Activated naive CD4-positive, alpha-beta T cell treated with anti-CD3 and anti-CD28 coated beads, Interleukin-2, amount 50 U/mL, for 16 hours (primary cell): ENCODE measurements at places on chromosomes 16 and 17.
A peak's percentile ranks its signal among the peaks of the same experiment; 100 is the strongest.

- no peak for DNase-seq
These were observed 379.5 kb downstream of the HS3ST4 start for GRCh38 chr16:26071101-26071866.

DNA sequence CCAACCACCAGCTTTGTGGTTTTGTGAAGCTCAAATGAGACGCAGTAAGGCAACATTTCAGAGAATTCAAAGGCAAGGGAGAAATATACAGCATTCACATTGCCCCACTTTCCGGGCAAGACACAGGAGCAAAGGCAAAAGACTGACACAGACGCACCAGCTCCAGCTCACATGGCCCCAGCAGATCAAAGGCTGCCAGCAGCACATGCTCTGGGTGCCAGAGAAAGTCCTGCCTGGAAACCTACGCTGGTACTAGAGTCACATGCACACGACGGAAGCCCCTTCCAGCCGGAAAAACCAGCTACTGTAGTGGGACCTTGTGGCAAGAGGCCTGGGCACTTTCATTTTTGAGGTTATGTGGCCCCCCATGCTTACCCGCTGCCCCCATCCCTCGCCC is 50.1 kb downstream of the GTF3C1 start:
- no peak for DNase-seq

GRCh38 chr17:49588726-49589576 is 13.3 kb downstream of the NXPH3 start:
- no peak for DNase-seq

- no peak for DNase-seq
These were observed 96.9 kb downstream of the KATNIP start for GRCh38 chr16:27646806-27647205.

- no peak for DNase-seq
These were observed 279.0 kb downstream of the SOX9 start for GRCh38 chr17:72399608-72400487.

- peak; percentile 92 for DNase-seq
These were observed 30.6 kb downstream of the RPTOR start for GRCh38 chr17:80575057-80575875.

- no peak for DNase-seq
These were observed 606.9 kb upstream of the RBFOX1 start for GRCh38 chr16:6725634-6726331.

DNA sequence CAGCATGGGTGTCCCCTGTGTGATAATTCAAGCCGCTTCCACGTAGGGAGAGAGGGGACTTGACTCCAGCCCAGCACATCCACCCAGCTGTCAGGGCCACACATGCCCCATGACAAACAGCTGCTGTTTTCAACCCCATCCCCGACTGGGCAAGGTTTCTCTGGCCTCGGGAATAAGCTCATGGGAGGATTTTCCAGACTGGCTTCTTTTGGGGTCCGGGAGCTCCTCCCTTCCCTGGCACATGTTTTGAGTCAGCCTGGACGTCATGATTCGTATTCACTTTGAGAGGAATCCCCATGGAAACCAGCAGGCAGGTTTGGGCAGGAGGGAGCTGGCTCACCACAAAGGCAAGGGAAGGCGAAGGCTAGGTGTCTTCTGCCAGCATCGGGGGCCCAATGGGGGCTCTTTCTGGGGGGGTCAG is 156.4 kb downstream of the CMIP start:
- DNase-seq, result no peak

DNA sequence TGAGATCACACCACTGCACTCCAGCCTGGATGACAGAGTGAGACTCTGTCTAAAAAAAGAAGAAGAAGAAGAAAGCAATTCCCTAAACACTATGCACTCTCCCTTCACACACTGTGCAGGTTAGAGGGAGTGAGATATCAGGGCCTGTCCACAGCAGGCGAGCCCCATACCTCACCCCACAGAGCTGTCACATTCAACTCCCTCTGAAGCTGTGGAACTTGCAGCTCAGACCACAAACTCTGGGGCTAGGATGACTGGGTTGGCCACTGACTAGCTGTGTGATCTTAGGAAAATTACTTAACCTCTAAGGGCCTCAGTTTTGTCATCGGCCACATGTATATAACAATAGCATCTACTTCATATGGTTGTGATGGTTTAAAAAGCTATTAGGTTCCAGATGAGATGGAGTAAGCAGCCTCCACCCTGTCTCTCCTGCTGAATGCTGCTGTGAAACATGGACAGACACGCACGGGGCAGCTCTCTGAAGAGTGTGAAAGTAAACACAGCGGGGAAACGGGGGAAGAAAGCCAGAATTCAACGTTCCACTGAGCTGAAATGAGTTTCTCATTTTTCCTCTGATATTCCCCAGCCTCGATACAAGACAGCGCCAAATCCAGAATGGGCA is 13.6 kb upstream of the PYY start:
- no peak for DNase-seq

DNA sequence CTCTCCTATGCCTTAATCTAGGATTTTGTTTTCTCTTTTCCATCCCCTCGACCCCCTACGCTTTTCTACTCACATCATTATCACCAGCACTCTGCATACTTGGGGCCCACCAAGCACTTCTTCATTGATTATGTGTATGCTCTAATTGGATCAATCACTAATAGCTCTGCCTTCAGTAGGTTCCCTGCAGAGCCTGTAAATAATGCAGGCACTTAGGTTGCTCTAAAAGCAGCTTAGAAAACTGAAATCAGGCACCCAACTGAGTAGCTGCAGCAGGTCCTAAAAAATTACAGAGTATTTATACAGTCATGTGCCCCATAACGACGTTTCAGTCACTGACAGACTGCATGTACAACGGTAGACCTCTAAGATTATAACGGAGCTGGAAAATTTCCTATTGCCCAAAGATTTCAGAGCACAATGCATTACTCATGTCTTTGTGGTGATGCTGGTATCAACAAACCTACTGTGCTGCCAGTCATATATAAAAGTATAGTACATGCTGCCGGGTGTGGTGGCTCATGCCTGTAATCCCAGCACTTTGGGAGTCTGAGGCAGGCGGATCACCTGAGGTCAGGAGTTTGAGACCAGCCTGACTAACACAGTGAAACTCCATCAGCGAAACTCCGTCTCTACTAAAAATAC is 280.4 kb downstream of the HS3ST3B1 start:
- DNase-seq, result no peak

GRCh38 chr17:7744416-7744815 is 26.9 kb downstream of the DNAH2 start:
- DNase-seq, result no peak

- DNase-seq, result no peak
These were observed 58.6 kb upstream of the PVALEF start for GRCh38 chr17:81106716-81107115.

- no peak for DNase-seq
These were observed 81.7 kb upstream of the SDK2 start for GRCh38 chr17:73725794-73726515.

GRCh38 chr16:16108759-16109158 is 114.5 kb downstream of the ABCC6 start:
- no peak for DNase-seq

GRCh38 chr17:37417852-37418251 is 11.2 kb downstream of the TADA2A start:
- DNase-seq, result no peak

- no peak for DNase-seq
These were observed 43.3 kb upstream of the CLEC19A start for GRCh38 chr16:19242186-19242585.

DNA sequence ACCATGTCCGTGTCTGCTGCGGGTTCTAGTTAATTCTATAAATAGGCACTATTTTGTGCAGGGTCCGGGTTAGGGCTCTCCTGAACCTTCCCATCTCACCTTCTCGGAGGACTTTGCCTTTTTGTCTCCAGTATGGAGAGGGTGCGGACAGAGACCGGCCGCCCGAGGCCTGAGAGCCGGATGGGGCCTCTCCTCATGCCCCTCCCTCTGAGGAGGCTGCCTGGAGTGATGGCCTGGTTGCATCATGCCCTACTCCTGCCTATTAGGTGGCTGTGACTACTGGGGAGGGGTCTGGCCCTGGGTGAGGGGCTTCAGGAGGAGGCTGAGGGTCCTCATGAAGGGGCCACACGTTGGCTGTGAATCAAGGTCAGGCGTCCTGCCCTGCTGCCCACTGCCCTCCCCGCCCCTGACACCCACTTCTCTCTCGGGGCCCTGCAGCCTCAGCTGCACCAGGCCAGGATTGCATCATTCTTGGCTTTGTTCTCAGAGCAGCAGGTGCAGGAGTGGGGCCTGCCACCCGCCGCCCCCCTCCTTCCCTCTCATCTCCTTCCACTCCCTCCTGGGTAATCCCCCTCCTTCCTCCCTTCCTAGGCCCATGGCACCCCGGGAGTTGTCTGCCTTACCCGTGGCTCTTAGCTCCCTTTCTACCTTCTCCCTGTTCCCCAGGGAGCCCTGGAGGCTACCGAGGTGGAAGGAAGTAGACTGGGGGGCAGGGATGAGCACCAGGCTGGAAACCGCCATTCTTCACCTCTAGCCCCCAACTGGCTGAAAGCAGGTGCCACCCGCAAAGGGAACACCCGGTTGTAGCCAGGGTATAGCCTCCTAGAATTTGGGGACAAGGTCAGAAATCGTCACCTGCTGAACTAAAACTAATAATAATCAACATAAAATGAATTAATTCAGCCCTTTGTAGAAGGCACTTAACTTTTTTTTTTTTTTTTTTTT is 12.7 kb upstream of the ARHGAP23 start:
- DNase-seq, result peak; percentile 35

DNA sequence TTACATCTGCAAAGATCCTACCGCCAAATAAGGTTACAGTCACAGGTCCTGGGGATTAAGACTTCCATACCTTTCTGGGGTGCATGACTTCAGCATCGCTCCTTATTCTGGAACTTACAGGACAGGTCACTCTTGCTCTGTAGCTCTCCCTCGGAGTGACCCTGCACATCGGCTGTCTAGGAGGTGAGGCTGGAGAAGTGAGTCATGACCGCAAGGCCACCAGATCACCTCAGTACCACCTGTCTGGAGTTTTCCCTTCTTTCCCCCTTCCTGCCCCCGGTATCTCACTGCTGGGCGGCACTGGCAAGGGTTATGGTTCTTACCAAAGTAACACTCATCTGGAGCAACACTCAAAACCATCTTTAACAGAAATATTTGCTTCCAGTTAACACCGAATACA is 374.8 kb downstream of the SLC39A11 start:
- no peak for DNase-seq

- no peak for DNase-seq
These were observed 1.2 kb upstream of the MT2A start for GRCh38 chr16:56607109-56607618.

DNA sequence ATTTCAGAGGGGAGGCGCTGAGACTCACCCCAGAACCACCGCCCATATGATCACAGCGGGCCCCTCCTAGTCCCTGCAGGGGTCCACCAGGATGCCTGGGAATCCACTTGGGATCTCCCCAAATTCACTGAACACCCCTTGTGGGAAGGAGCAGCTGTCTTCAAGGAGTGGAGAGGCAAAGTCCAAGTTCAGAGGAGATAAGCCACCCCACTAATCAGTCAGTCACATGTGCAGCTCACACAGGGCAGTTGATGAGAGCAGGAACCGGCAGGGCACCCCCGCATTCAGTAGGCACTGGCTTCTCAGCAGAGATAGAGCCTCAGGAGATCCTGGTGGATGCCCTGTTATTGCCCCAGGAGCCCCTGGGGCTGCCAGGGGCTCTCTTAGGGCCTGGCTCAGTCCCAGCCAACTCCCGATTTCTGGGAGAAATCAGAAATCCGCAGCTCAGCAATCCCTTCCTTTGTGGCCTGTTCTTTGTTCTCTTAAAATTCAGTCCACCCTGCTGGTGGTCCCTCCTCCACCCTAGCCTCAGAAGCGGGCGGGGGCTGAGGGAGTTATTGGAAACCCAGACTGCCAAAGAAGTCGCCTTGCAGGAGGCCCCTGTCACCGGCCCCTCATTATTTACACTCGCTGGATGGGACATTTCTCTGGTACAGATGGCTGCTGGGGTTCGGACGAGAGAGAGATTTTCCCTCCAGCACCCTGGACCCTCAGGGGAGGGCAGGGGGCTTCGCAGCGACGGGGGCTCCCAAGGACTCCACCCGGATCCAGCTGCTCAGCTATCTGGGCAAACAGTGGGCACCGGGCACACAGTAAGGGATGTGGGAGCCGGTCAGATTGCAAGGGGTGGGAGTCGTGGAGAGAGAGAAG is 1.8 kb downstream of the CDC42EP4 start:
- DNase-seq, result no peak

DNA sequence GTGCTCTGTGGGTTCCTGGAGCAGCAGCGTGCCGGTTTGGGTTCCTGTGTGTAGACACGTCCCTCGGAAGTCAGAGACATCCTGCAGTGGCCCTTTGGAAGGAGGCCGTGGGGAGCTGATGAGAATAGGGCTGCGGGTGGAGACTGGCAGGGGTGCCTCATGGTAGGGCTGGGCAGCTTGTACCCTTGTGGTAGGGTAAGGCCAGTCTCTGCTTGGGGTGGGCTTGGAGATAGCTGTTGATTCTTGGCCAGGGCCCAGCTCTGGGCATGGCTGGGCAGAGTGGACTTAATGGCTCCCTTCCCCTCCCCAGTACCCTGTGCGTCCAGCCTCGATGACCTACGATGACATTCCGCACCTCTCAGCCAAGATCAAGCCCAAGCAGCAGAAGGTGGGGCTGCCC is 10.6 kb downstream of the POLR3E start:
- DNase-seq, result no peak

- no peak for DNase-seq
These were observed 794 bp downstream of the SMG6 start for GRCh38 chr17:2302778-2303203.
